NCI-H2081 treated with DMSO at 0.1 percent for 48 hours (cell line): ENCODE measurements at places on chromosomes 3 and 15.

DNA sequence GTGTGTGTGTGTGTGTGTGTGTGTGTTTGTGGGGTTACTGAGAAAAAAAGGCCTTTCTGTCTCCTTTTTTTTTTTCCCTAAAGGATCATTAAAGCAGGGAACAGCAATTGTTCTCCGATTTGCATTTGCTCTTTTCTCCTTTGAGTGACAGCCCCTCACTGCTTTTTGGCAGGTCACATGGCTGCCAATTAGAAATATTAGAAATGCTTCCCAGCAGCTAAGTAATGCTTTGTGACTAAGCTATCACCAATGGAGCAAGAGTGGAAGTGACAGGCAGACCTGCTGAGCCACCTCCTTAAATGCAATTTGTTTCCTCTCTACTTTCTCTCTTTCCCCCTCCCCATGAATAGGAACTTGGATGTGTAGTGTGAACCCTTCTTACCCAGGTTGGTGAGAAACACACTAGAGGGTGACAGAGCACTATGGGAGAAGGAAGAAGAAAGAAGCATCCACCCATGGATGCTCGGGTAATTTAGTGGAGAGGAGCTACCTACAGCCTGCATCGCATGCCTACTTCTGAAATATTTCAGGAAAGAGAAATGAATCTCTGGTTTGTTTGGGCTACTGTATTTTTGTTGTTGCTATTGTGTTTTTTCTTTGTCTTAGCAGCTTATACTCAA is 165.2 kb upstream of the PDZRN3 start:
- no peak for DNase-seq

DNA sequence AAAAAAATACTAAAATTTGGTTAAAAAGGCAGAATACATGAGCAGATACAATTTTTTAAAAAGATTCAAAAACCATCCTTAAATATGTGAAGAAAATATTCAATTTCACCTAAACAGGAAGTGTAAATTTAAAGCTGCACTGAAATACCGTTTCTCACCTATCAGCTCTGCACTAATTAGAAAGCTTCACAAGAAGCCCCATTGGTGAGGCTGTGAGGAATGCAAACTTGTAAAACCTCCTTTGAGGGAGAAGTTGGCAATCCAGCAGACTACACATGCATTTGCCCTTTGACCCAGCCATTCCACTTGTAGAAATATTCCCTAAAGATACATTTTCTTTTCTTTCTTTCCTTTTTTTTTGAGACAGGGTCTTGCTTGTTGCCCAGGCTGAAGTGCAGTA is 18.8 kb downstream of the BLM start:
- DNase-seq = no peak

DNA sequence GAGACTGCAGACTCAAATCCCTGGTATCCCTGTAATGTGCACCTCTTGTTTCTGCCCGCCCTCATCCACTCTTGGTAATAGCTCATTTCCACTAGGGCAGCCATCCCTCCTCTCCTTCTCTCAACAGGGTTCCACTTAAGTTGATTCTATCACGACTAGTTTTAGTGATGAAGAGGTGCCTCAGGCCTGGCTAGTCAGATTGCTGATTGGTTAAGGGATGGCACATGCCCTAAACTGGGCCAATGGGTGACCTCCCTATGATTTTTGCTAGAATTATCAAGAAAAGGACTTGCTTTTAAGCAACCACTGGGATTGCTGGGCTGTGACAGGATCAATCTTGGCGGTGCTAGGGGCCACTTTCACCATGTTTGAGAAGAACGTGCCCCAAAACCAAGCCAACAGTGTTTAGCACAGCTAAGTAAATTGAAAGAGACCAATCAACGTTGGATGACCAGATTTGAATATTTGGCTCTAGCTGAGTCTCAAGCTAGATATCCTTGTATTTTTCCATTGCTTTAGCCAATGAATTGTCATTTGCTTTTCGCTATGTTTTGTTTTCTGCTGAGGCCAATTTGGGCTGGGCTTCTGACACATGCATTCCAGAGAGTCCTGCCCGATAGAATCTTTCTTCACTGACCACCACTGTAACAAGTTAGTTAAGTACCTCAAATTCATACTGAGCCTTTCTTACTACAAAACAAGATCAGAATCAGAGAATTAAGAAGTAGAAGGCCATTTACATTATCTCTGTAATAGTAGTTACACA is 131.0 kb downstream of the PDZRN3 start:
- DNase-seq = no peak

GRCh38 chr3:154956815-154957214 is 123.3 kb upstream of the MME start:
- no peak for DNase-seq

GRCh38 chr3:19539518-19540392 is 391.4 kb downstream of the KCNH8 start:
- no peak for DNase-seq
